IMR-90 (cell line): ENCODE measurements at places on chromosomes 16 and 17. TPM values are rescaled to one million over a fixed set of nuclear protein-coding genes. Genes with fewer than 3 reads are reported as not detected.

NHLRC4 gene
- total RNA-seq, result 0.56 and 0.72 TPM in 2 replicates

GRCh38 chr16:87017371-87018012 is 299.7 kb downstream of the C16orf95 start:
- peak; percentile 88 for DNase-seq

- DNase-seq, result no peak
These were observed 3.5 kb downstream of the KRT33B start for GRCh38 chr17:41366070-41366469.

DNA sequence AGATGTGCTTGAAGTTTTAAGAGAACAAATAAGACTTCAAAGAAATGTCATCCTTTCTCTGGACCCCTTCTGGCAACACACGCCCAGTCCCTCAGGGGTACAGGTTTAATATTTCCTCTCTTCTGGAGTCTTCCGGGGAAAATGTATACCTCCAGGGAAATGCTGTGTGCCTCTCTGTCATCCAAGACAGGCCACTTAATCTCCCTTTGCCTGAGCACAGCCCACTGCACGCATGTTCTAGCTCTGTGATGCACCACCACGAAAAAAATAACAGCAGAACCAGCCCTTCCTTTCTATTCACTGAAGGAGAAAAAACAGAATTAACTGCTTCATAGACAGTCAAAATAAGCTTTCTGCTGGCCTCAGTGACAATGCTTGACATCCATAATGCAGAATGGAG is 140.1 kb downstream of the RBFOX3 start:
- DNase-seq, result no peak

- DNase-seq, result no peak
These were observed 121.6 kb downstream of the DNAH9 start for GRCh38 chr17:11719856-11720255.

DNA sequence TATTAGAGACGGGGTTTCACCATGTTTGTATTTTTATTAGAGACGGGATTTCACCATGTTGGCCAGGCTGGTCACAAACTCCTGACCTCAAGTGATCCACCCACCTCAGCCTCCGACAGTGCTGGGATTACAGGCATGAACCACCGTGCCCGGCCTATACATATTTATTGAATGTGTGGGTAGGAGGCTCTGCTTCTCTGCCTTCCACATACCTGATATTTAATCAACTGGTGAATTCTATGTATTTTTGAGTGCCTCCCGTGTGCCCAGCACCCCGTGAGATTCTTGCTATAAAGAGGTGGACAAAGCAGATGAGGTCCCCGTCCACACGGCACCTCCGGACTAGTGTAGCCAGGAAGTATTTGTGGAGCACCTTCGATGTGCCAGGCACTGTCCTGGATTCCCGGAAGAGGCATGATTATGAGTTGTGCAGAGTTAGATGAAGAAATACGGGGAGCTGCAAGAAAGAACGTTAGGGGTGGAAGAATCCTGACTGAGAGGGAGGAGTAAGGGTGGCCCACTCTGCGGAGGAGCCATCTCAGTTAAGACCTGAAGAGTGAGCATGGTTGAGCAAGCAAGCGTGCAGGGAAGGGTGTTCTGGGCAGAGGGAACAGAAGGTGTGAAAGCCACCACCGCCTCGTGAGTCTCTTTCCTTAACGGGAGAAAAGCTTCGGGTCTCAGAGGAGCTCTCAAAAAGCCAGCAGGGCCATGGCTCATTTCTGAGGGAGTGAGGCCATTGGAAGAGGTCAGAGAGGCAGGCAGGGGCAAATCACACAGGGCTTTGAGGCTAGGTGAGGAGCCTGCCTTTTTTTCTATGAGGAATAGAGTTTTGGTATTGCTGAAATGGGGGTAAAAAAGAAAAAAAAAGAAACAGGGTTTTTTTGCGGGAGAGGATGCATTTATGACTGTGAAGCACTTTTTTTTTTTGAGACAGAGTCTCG is 21.2 kb downstream of the CRISPLD2 start:
- no peak for DNase-seq

GP1BA gene
- not detected in 2 replicates for total RNA-seq
